Right renal cortex interstitium (tissue), 3 donors: ENCODE measurements at places on chromosomes 4 and X.

DNA sequence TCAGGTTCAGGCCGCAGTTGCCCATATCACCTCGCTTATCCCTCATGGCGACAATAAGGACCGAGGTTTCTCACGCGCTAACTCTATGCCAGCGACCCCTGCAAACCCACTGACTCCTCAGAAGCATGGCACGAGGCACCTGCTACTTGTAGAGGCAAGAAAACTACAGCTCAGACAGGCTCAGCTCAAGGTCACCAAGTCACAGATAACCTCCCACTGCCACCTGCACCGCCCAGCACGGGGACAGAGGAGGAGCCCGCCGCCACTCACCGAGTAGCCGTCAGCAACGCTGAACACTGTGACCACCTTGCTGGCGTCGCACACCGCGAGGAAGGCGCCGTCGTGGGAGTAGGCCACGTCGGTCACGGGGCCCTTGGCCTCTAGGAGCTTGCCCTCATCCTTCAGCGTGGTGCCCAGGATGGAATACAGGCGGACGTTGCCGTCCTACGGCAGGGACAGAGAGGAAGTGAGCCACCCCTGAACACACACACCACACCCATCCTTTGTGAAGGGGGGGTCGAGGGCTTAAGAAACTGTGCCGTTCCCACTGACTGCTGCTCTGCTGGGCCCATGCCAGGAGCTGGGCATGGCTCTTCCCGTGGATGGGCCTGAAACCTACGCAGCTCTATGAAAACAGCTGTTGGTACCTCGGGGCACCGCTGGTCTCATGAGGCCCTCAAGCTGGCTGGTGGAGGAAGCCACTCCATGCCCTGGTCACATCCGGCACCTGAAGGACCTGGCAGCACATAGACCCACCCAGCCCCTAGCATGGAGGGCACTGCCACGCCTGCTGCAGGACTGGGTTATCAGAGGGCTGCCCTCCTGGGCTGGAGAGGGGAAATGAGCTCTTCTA is 38.9 kb downstream of the WDR1 start:
- no peak for DNase-seq

- no peak for DNase-seq
These were observed 1.5 kb downstream of the KLHL2 start for GRCh38 chr4:165208741-165209388.

DNA sequence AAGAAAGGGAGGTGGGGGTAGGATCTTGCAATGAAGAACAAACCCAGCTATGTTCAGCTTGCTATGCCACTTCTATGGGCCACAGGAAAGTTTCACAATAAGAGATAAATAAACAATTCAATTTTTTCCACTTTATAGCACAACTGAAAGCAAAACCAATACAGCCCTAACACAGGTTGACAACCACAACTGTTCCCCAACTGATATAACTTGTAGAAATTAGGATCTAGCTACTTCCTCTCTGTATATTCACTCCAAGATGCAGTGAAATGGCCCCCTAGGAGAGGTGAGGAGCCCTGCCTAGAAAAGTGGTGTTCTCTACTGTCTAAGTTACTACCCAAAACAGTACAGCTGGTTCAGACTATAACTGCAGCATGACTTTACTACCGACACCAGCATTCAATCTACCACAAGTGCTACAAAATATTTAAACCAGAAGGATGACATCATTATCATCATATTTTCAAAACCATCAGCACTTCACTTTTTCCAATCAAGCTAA is 77.0 kb downstream of the FBXW7 start:
- no peak for DNase-seq

- no peak for DNase-seq
These were observed 13.0 kb downstream of the SLC16A2 start for GRCh38 chrX:74434336-74434735.

GRCh38 chrX:105220636-105221035 is at the start of gene TEX13A:
Gene TEX13A, minus strand, starts transcription at chrX:105220694. Its CDS starts 297 bp downstream, at chrX:105220397.
- DNase-seq, result no peak
